ENCODE measurements at places on chromosomes 4 and X.

GRCh38 chr4:36082817-36083216, 161.5 kb downstream of the ARAP2 start:
- no peak for DNase-seq

DNA sequence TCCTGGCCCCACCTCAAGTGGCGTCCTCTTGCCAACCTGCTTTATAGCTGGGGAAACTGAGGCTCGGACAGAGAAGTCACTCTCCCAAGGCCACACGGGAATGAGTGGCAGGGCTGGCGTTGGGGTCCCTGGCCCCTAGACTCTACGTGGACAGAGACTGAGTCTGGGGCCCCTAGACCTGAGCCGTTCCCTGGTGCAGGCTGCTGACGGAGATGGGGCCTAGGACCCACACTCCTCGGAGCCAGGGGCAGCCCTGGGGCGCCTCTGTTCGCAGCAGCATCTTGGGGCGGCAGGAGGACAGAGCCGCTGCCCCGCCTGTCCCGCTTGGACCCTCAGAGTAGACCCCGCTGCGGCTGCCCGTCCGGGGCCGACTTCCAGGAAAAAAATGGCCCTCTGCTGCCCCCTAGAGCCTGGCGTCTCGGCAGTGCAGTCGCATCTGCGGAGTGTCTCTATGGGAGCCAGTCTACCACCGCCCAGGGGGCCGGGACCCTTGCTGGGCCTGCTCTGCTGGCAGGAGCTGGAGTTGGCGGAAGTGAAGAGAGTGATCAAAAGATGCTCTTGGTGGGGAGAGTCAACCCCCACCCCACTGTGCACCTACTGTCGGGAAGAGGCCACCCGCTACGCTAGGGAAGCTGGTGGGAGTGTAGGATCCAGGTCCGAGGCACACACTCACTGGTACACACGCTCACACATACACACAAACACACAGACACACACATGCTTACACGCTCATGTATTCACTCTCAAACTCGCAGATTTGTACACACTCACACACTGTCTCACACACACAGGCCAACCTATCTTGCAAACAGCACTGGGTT, 220.1 kb downstream of the AFAP1 start:
- peak; percentile 95 for DNase-seq

DNA sequence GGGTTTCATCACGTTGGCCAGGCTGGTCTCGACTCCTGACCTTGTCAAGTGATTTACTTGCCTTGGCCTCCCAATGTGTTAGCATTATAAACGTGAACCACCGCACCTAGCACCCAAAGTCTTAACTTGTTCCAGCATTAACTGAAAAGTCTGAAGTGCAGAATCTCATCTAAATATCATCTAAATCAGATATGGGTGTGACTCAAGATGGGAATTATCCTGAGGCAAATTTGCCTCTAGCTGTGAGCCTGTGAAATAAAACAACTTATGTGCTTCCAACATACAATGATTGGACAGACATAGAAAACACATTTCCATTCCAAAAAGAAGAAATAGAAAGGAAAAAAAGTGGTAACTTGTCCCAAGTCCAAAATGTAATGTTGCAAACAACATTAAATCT, 641.1 kb upstream of the ATOH1 start:
- DNase-seq = no peak

DNA sequence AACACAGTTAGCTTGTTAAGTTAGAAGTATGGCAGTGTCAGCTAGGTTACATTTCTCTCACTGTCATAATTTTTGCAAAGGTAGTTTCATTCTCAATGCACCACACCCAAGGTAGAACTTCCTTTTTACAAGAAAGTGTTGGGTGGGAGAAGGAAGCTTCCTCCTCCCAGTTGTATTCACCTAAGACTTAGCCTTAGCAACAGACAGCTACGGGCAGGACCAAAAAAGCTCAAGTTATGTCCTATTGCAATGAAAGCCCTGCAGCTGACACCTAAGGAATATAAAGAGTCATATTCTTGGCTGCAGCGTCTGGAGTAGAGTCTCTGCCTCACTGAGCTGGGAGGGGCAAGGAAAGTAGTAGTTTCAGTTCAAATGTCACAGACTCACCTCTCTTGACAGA, 25.1 kb upstream of the PRDM8 start:
- no peak for DNase-seq

DNA sequence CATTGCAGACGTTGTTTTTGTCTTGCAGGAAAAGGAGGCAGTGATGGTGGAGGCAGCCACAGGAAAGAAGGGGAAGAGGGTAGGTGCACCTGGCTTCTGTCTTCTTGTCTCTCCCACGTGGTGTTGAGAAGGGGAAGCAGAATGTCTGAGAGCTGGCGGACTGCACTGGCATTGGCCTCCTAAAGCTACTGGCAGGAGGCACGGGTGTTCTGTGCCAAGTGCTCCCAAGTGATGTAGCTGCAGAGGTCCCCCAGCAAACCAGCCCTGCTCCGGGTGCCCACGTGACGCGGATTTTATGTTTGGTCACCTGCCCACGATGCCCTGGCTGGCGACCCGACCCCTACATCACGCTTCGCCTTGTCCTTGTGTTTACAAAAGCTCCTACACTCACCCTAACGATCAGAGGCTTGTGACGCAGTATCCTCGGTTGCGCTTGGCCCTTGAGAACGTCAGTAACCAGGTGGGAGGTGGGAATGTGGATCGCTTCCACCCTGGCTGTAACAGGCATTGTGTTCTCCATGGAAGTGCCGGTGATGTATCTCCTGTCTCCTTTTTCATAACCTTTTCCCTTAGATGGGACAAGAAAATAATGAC, 28.5 kb upstream of the XG start:
- DNase-seq = no peak

DNA sequence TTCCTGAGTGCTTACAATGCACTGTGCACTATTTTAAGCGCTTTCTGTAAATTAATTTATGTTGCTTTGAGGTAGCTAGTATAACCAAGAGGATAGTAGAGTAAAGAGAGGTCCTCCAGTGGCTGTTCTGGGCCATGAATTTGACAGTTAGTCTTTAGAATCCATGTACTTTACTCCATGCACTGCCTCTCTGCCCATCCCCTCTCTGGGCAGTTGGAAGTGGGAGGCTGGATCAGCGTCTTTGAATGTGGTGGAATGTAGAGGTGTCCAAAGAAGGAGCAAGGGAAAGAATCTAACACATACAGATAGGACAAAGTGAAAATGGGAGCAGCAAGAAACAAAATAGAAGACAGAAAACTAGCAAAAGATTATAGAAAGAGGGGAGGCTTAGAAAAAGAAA, 712.6 kb downstream of the GRID2 start:
- DNase-seq = no peak

DNA sequence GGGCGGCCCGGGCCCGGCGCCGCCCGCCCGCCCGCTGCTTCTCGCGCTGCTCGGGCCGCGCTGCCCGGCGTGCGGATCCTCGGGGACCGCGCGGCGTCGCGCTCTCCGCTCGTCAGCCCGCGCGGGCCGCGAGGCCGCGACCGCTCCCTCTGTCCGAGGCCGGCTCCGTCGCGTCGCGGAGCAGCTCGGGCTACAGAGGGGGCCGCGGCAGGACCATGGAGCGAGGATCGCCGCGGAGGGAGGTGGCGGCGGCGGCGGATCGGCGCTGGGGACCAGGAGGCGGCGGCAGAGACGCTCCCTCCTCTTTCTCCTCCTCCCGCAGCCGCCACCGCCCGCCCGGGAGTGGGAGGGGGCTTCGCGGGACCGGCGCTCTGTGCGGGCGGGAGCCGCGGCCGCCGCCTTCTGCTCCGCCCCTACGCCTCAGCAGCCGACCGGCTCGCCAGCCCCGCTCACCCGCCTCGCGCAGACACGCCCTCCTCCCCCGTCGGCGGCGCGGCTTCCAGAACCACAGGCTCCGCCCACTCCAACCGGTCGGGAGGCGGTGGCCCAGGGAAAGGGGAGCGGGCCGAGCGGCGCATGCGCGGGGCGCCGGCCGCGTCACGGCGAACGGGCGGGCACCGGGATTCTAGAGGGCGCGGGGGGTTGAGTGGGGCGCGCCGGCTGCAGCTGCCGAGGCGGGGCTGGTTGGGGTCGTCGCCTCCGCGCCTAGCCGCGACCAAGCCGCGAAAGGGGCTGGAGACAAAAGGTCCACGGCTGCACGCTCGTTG, at the start of gene CASK:
Gene CASK (minus strand): TSS at position 344 of the 767 bp plus-strand sequence. CDS start 566 bp downstream, outside the sequence.
- DNase-seq = peak; percentile 96

- DNase-seq = no peak
Observed at GRCh38 chr4:29304595-29304994, 1415.6 kb upstream of the PCDH7 start.
